Cardiac atrium fibroblast (primary cell): ENCODE measurements at places on chromosomes 12 and 14. TPM values are rescaled to one million over a fixed set of nuclear protein-coding genes. Genes with fewer than 3 reads are reported as not detected.

CACNA2D4 gene
- not detected in 2 replicates for total RNA-seq

KRT72 gene
- total RNA-seq, result not detected in 2 replicates

KLRC1 gene
- not detected in 2 replicates for total RNA-seq

SVOP gene
- not detected in 2 replicates for total RNA-seq

AQP5 gene
- total RNA-seq, result 3.1 and 6.5 TPM in 2 replicates

BCL11B gene
- not detected in 2 replicates for total RNA-seq

FSCB gene
- total RNA-seq, result not detected in 2 replicates

FANCM gene
- 2.9 and 5.2 TPM in 2 replicates for total RNA-seq

ZFHX2 gene
- total RNA-seq, result not detected in 2 replicates

COQ10A gene
- 5.6 and 7.3 TPM in 2 replicates for total RNA-seq

KCNH5 gene
- under 0.01 TPM in 1 of 2 replicates, not detected in the other for total RNA-seq

CBX5 gene
- total RNA-seq, result 22.0 and 31.1 TPM in 2 replicates
